ENCODE measurements at places on chromosomes 7 and 10. TPM values are rescaled to one million over a fixed set of nuclear protein-coding genes. Genes with fewer than 3 reads are reported as not detected.

DNA sequence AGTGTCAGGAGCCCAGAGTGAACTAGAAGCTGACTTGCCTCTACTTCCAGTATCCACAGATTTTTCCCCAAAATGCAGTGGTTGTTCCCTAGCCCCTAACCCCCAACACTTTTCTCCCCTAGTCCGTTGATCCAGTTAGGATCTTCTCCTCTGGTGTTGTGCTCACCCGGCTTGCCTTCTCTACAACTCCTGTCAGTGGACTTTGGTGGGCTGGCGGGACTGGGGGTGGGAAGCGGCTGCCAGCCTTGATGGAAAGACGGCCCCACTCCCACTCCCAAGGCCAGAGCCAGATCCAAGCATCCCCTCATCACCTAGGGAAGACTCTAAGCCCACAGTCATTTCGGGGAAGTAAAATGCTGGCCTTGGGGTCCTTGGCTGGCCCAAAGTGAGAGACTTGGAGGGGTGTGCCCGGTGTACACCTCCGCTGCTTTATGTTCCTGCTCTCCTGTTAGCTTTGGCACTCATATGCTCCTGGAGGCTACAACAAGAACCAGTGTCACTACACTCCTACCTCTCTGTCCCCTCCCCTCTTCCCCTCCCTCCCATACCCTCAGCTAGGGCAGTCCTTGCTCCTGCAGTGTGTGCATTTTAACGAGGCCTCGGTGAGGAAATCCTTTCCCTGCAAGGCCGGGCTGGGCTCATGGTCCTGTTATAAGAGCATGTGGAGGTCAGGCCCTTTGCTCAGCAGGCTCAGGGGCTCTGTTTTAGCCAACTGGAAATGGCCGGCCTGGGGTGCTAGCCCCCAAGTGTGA lies 930 bp upstream of the HOXA10 start:
- DNase-seq, result peak; percentile 51

TRIM74 gene
- total RNA-seq, result 2.0 TPM

DNA sequence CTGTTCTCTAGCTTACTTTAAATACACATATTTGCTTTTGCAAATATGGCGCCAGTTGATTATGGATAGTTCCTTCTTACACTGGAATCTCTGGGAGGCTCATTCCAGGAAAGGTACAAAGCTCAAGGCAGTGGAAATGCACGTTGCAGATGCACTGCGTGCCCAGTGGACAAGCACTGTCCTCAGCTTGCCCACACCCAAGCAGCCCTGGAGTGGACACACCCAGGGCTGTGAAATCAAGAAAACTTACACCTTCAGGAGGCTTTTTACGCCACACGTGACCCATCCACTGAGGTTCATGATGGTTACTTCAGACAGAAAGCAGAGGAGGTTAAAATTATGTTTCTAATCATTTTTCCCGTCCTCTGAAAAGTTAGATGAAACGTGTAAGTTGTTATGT lies 248.5 kb downstream of the VTI1A start:
- DNase-seq, result no peak

DNA sequence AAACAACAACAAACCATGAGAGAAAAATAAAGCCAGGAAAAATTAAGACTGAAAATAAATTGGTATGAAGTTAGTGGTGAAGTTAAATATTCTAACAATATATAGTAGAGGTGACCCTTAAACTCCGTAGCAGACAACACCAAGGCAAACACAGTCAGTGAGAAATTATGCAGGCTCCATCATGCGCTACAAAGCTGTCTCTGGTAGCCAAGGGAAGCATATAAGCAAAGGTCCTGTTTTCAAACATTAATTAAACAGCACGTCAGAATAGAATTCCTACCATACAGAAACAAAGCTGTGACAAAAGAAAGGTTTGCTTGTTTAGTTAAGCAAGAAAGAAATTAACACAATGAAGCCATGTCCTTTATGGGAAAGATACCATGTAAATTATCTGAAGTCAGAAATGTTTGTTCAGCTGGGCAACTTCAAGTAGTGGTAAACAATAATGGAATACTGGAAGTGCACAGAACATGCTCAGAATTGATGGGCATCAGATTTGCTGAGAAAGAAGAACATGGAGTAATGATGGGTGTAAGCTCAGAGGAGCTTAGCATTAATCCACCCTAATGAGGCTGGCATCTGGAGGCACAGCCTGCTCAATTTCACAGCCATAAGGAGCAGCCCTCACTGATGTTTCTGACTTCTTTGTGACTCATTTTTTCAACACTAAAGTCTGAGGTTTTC lies 75.7 kb downstream of the IGF2BP3 start:
- no peak for DNase-seq

LIPN gene
- 0.31 TPM for total RNA-seq

DNA sequence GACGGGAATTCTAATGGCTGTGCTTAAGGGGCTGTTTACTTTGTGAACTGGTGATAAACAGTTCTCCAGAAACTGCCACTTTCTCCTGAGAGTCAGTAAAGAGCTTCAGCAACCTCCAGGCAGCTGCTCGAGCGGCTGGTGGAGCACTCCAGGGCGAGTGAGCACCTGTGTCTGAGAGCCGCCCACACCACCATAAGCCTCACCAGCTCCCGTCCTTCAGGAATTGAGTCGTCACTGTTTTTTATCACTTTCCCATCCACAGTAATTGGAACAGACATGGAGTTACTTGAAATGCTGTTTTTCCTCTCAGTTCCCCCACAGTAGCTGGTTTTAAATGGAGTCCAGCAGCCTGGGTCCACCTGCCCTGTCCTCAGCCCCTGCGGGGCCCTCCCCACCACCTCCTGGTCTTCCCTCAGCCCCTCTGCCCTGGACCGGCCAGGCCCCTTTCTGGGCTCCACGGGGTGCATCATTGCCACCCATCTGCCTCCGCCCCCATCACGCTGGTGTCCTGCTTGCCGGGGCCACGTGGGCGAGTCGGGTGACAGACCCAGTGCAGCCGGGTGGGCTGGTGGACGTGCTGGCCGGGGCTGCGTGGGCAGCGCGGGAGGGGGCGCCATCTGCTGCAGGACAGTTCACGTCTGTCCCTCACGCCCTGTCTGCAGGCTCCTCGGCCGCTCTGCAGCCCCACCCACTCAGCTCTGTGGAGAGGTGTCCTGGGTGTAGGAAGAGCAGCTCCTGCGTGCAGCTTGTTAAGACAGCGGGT lies 56.0 kb downstream of the NKX6-2 start:
- DNase-seq, result no peak

DNA sequence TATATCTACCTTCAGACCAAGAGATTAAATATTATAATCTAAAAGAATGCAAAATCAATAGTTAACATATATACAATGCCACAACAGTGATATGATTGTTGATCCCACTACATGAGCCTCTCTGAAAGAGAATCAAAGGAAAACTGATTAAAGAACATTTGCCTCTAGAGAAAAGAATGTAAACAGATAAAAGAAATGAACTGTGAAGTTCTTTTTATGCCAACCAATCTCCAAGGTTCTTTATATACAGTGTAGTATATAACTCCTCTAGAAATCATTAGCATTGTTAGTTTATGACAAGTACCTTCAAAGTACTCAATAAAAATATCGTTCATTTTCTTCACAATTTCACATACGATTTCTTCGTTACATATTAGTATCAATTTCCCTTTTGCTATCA lies 20.1 kb downstream of the CNOT4 start:
- no peak for DNase-seq

GRCh38 chr7:95457947-95458346 lies 23.1 kb upstream of the PON2 start:
- DNase-seq, result no peak
